H9 (cell line): ENCODE measurements at places on chromosomes 1 and 21.
A peak's percentile ranks its signal among the peaks of the same experiment; 100 is the strongest.

- H3K36me3 ChIP-seq, result no peaks in the 10 kb centered on the region
- no peak for DNase-seq
These were observed 7.5 kb upstream of the AHDC1 start for GRCh38 chr1:27611450-27611849.

DNA sequence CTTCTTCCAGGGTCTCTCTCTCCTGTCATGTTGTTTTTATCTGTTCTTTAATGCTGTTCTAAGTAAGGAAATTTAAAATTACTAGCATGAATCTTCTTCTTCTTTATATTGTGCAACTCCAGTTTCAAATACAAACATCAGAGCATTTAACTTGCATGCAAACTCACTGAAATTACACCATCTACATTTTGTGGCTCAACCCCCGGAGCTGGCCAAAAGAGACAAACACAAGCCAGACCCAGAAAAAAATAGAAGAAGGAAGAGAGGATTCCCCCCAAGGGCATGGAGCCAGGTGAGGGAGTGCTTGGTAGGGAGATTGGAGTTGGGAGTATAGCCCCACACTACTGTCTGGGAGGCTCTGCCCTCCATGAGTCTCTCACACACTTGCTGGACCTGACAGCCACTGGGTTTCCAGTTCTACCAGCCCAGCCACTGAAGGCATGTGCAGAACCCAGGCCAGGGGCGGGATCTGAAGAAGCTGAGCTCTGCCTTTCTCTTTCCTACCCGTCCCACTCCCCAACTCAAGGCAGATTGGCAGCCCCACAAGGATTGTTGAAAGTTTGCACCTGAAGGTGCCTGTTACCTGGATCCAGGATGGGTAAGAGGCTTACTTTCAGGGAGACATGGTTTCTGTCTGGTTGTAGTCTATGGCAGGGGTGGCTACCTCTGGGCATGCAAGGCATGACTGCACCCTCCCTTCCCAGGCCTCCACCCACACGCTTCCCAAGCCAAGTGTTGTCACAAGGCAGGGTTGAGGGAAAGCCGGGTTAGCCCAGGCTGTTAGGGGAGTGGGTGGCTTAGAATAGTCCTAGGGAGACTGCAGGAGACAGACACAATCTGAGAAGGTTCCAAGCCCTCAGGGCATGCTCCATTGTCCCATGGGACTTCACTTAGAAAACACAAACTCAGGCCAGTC, 297.2 kb downstream of the TGFB2 start:
- H3K36me3 ChIP-seq, result no peaks in the 10 kb centered on the region
- no peak overlapping the region for H3K4me3 ChIP-seq
- no peak overlapping the region for H3K27ac ChIP-seq
- H3K27me3 ChIP-seq, result no peaks in the 10 kb centered on the region

- no peak overlapping the region for H3K4me3 ChIP-seq
- no peaks in the 10 kb centered on the region for H3K4me1 ChIP-seq
- DNase-seq, result no peak
- H3K27ac ChIP-seq, result no peak overlapping the region
- no peaks in the 10 kb centered on the region for H3K27me3 ChIP-seq
These were observed 19.6 kb downstream of the PARS2 start for GRCh38 chr1:54744696-54745095.

GRCh38 chr1:28668191-28668955, at the start of gene GMEB1:
GMEB1 (plus strand) TSS chr1:28668784; CDS start chr1:28683613, 14,829 bp downstream.
- peak within 1 kb of the TSS; percentile 58 for H3K27ac ChIP-seq
- peak; percentile 87 for DNase-seq
- no peaks in the 10 kb centered on the region; the same call in 1 of the 2 replicates for H3K4me1 ChIP-seq
- peak within 1 kb of the TSS; percentile 84 for H3K4me3 ChIP-seq
- no peaks in the 10 kb centered on the region for H3K27me3 ChIP-seq
- H3K36me3 ChIP-seq, result no peaks in the 10 kb centered on the region

GRCh38 chr1:228782662-228783417, 47.6 kb downstream of the RHOU start:
- H3K4me1 ChIP-seq, result no peaks in the 10 kb centered on the region
- H3K27me3 ChIP-seq, result no peaks in the 10 kb centered on the region
- DNase-seq, result no peak
- H3K27ac ChIP-seq, result no peak overlapping the region

DNA sequence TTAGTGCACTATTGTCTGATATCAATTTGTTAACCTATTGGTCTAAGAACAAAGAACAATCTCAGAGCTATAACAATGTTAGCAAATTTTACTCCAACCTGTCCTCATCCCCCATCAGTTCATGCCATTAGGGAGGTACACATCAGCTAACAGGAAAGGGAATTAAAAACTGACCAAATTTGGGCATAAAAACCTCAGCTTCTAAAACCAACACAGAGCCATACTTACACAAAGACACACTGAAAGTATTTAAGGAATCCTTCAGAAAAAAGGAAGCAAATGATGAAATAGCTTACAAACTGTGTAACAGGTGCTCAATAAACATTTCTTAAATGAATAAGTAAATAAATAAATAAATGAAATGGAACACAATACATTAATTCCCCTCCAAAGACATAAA, 89.2 kb downstream of the TTLL7 start:
- H3K4me3 ChIP-seq, result no peak overlapping the region
- no peaks in the 10 kb centered on the region for H3K36me3 ChIP-seq
- H3K27ac ChIP-seq, result no peak overlapping the region
- DNase-seq, result no peak
- no peaks in the 10 kb centered on the region for H3K4me1 ChIP-seq
